Ascending aorta (tissue), 2 donors: ENCODE measurements at places on chromosomes 4 and X.

GRCh38 chrX:11585174-11585573 lies 80.5 kb downstream of the ARHGAP6 start:
- DNase-seq: no peak

- DNase-seq: no peak
Measured at GRCh38 chr4:108109111-108109510, 59.6 kb downstream of the LEF1 start.

- DNase-seq: no peak
Measured at GRCh38 chr4:133186210-133186609, 37.1 kb downstream of the PCDH10 start.

- no peak for DNase-seq
Measured at GRCh38 chr4:156945532-156945931, 26.1 kb downstream of the PDGFC start.

DNA sequence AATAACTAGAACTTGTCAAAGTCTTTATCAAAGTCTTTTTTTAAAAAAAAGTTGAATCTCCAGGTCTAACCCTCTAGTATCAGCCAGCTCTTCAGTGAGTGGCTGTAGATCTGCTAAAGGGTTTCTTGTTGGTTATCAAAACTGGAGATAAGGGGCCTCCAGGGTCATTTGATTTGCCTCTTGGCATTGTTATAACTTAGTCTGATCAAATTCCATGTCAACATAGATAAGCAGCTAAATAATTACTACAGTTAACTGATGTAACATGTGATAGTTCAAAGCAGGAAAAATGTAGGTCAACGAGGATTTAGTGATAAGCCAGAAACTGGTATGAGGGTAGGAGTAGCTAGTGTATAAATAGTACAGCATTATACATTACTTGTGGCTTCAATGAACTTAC lies 465.1 kb downstream of the PDHA2 start:
- no peak for DNase-seq
